ENCODE measurements at places on chromosomes 7 and 10.

DNA sequence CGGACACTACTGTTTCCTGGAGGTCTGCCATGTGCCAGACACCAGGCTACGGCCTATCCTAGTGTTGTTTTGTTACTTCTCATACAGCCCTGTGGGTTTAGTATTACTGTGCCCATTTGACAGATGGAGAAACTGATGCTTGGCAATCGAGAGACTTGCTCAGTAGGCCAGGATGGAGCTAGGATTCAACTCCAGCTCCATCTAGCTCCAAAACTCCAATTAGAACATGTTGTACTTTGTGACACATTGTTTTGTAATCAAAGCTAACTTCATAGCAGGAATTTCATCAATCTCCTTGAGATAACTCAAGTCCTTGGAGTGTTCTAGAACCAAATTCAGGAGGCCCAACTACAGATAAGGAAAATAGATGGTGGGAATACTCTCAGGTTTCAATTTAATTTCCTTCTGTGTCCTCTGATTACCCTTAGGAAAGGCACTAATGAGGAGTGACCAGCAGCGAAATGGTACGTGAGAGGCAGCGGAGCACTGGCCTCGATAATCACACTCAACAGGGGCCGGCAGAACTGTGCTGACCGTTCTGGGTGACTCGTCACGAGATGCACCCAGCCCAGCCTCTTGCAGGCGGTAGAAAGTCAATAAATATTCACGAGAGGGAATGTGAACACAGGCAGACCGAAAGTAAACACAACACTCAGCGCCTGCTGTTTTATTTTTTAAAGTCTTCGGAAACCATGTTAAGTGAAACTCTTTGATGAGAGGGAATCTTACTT lies 269.6 kb upstream of the NEBL start:
- DNase-seq, result no peak

DNA sequence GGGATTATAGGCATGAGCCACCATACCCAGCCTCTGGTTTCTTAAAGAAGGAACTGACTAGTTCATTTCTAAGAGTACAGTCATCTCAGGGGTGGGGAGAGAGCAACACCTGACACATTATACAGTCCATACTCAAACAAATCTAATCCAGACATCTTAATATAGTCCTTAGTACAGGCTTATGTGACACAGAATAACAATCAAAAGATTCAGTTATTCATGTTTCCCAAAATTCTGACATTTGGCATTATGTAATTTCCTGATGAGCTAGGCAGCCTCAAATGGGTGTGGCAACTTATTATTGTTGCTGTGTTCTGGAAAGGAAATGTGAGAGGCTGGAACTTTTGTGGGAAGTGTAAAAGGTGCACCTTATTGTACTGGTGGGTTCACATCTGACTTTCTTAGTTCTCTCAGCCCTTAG lies 116.3 kb downstream of the WDFY4 start:
- DNase-seq, result no peak

GRCh38 chr7:8638076-8638475 lies 204.7 kb downstream of the NXPH1 start:
- no peak for DNase-seq

GRCh38 chr10:5752301-5752871 lies 60.8 kb downstream of the GDI2 start:
- no peak for DNase-seq

DNA sequence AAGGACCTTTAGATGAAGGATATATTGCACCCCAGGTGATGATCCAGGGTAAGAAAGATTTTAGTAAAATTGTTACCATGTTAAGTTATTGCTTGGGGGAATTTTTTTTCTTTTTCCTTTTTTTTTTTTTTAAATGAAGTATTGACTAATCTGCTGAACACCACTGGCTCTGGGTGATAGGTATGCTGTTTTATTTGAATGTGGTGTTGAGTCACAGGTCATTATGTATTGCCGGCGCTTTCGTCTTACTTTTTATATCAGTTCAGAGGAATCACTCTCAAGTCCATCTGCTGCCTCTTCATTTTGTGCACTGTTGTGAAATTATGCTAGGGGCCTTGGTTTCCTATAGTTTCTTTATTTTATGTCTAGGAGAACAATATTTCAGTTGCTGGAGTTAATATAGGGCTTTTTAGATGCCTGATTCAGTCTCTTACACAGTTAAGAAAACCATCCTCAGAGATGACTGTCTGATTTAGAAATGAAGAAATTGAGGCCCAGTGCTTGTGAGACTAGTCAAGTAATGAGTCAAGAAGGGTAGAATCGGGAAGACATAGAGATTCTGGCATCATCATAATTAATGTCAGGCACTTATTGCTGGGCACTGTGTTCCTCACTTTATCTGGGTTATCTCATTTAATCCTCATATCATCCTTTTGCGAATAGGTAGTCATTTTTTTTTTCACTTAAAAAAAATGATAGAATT lies 38.7 kb downstream of the NRF1 start:
- DNase-seq, result no peak
